Activated T-cell treated with anti-CD3 and anti-CD28 coated beads, Interleukin-2, amount 50 U/mL, for 48 hours (primary cell): ENCODE measurements at places on chromosomes 11 and 22.

GRCh38 chr11:129279326-129280026, 87.4 kb upstream of the ARHGAP32 start:
- peak; percentile 75 for DNase-seq

DNA sequence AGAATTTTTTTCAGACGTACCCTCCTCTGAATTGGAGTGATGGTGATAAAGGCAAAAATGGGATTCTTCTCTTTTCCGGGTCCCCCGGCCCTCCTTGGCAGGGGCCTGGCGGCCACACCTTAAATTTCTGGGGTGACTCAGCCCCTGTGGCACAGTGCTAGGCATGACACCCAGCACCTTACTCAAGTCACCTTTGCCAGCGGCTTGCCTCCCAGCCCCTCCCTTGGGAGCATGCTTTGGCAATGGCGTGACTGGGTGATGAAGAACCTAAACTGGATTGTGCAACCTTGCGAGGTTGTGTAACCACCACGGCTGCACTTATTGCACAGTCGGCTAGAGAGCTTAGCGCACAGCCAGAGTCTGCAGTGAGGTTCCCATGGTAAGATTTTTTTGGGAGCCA, 16.2 kb upstream of the LDLRAD3 start:
- DNase-seq = no peak

DNA sequence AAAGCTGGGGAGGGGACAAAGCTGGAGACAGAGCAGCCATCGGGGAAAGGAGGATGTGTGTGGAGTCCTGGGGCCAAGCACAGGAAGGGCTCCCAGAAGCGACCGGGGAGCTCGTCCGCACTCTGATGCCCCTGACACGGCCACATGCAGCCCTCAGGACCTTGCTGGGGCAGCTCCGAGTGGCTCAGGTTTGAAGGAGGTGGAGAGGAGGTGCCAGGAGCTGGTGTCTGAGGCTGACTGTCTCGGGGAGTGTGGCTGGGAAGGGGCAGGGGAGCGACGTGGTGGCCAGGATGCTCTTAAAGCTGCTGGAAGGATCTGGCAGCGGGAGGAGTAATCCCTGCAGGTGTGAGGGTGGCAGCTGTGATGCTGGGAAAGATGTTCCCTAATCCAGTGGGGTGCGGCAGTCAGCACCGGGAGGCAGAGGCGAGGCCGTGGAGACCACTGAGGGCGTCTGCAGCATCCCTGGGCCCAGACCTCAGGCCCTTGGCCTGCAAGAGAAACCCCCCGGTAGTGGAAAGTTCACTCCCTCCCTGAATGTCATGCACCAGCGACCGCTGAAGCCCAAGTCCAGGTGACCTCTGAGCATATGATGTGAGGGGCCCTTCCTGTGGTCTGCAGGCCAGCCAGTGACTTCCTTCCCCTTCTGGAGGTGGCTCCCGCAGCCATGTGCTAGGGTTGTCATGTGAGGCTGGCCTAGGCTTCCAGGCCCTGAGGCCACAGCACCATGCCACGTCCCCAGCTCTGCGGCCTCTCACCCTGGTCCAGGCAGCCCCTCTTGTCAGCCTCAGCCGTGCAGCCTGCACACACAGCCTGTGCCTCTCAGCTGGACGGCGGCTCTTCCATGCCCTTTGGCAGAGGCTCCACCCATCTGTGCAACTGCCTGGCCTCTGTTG, 17.2 kb upstream of the CTSD start:
- DNase-seq = no peak

DNA sequence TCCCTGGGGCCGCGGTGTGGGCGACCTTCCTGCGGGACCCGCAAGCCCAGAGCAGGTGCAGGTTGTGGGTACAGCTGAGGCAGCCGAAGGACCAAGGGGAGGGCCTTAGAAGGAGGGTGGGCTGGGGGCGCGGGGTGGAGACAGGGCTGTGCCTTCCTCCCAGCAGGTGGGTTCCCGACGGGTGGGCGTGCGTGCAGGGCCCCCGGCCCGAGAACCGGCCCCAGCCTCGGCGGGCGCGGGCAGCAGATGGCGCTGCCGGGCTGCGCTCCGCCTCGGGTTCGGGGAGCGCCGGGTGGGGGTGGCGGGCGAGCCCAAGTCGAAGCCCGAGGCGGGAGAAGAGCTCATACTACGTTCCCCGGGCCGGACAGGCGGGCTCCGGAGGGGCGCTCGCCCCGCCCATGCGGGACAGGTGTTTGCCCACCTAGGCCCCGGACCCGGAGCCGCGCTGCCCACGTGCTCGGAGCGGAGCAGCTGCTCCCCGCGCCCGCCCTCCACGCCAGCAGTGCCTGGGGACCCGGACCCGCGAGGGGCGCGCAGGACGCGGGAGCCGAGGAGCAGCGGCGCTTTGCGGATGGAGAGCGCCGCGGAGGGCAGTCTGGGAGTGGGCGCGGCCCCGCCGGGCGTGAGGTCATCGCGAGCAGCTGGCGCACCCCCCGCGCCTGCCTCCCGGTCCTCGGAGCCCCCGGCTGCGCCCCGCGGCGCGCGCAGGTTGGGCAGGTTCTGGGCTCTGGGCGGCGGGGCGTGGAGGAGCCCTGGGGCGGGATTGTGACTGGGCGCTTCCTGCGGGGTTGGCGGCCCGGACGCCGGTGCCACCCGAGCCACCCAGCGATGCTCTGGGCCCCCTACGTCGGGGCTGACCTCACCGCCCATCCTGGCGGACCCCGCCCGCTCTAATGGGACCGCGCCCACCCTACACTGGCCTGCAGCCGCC, 25.3 kb downstream of the DUSP8 start:
- DNase-seq = peak; percentile 60

GRCh38 chr22:18977824-18978425, 41.8 kb upstream of the PRODH start:
- no peak for DNase-seq
